ENCODE measurements at places on chromosomes 1 and 21. TPM values are rescaled to one million over a fixed set of nuclear protein-coding genes. Genes with fewer than 3 reads are reported as not detected.

SHC1 gene
- 168 TPM for total RNA-seq

SH3BGR gene
- total RNA-seq, result 4.3 TPM

PLA2G2F gene
- total RNA-seq, result not detected

GRCh38 chr1:34358636-34359035, 181.9 kb downstream of the C1orf94 start:
- H3K4me1 ChIP-seq, result no peaks in the 10 kb centered on the region
- no peaks in the 10 kb centered on the region for H3K36me3 ChIP-seq
- no peaks in the 10 kb centered on the region for H3K27me3 ChIP-seq
- DNase-seq, result peak; percentile 2
- H3K27ac ChIP-seq, result no peak overlapping the region
- no peak overlapping the region for H3K4me3 ChIP-seq

DNA sequence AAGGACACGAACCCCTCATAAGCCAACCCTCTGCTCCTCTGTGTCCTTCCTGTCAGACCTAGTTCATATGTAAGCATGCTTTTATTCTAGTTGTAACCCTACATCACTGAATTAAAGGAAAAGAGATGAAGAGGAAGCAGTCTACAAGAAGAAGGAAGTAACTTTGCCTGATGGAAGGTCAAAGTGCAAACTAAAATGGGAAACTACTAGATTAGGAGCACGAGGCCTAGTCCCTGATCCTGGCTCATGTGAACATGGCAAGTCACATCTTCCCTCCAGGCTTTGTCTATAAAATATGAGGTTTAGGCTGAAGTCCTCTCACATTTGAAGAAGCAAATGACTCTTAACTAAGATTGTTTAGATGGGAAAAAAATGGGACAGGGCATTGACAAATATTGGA, 13.2 kb downstream of the ZMYND12 start:
- DNase-seq, result no peak
- H3K27me3 ChIP-seq, result no peaks in the 10 kb centered on the region
- no peaks in the 10 kb centered on the region for H3K4me1 ChIP-seq
- no peaks in the 10 kb centered on the region for H3K36me3 ChIP-seq
- H3K27ac ChIP-seq, result no peak overlapping the region
- no peak overlapping the region for H3K4me3 ChIP-seq

CHTOP gene
- 126 TPM for total RNA-seq

- no peak for DNase-seq
- H3K4me1 ChIP-seq, result peaks cover 3% of the 10 kb centered on the region
- no peaks in the 10 kb centered on the region for H3K36me3 ChIP-seq
Measured at GRCh38 chr1:7478809-7479499, 292.1 kb upstream of the VAMP3 start.

PTPN7 gene
- total RNA-seq, result 0.22 TPM

DISC1 gene
- total RNA-seq, result 2.1 TPM

LCE3A gene
- not detected for total RNA-seq

DNA sequence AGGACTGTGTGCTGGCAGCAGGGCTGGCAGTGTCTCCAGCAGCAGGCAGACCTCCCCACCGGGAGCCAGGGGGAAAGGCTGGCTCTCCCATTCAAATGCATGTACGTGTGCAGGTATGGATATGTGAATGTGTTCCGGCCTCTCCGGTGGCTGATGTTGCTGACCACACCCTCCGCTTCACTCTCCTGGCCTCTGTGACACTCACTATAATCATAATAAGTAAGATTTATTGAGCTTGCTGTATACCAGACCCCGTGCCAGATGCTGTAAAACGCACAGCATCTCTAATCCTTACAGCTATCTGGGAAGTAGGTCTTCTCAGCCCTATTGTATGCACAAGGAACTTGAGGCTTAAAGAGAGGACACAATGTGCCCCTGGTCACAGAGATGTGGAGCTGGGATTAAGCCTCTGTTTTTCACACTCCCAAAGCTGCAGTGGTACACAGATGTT, 20.5 kb upstream of the ARTN start:
- H3K4me1 ChIP-seq, result peaks cover 11% of the 10 kb centered on the region
- H3K36me3 ChIP-seq, result no peaks in the 10 kb centered on the region
- no peaks in the 10 kb centered on the region for H3K27me3 ChIP-seq
- no peak overlapping the region for H3K4me3 ChIP-seq

DNA sequence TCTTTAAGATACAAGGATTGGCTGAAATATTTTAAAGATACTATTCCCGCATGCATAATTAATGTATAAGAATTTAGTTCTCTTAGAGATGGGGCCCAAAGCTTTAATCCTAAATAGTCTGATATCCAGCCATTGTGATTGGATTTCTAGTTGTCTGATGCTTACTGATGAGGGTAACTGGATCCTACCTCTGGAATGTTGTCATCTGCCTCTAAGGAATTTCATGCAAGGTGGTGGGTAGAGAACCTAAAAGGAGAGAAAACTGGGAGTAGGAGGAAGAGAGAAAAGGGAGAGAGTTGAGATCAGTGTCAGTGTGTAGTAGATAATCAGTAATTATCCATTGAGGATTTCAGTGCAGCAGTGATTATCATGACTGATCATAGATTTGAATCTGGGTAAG, 295.5 kb downstream of the KCNT2 start:
- H3K36me3 ChIP-seq, result peaks cover 15% of the 10 kb centered on the region
- H3K4me3 ChIP-seq, result no peak overlapping the region
- no peaks in the 10 kb centered on the region for H3K4me1 ChIP-seq
- DNase-seq, result no peak

GRCh38 chr1:98653123-98653522, 8.4 kb upstream of the SNX7 start:
- H3K27me3 ChIP-seq, result no peaks in the 10 kb centered on the region
- no peak overlapping the region for H3K4me3 ChIP-seq
- no peaks in the 10 kb centered on the region for H3K4me1 ChIP-seq
- peaks cover 8% of the 10 kb centered on the region for H3K36me3 ChIP-seq
- no peak overlapping the region for H3K27ac ChIP-seq
- DNase-seq, result no peak

DNA sequence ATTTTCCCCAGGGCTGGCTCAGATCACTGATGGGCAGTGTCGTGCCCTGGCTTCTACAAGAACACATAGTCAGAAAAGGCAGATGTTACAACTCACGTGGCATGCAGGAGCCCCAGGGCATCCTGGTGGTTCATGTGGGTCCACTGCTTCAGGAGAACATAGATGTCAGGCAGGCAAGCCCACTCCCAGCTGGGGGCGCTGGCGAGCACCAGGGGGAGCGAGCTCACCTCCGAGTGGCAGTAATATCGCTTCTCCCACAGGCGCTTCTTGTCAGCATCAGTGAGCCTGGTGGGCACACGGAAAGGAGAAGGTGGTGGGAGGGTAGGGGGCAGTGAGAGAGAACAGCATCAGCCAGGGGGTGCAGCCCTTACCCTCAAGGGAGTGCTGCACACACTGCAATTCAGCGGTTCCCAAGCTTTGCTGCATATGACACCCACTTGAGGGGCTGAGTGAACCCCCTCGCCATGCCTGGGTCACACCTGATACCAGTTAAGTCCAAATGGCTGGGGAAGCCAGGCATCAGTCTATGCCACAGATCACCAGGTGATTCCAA, 34.3 kb upstream of the PPP1R15B start:
- H3K36me3 ChIP-seq, result peaks cover 16% of the 10 kb centered on the region
- no peak overlapping the region for H3K27ac ChIP-seq
- H3K4me1 ChIP-seq, result no peaks in the 10 kb centered on the region
- DNase-seq, result peak; percentile 89

- no peak overlapping the region for H3K4me3 ChIP-seq
- no peak for DNase-seq
- no peaks in the 10 kb centered on the region for H3K36me3 ChIP-seq
- H3K27me3 ChIP-seq, result no peaks in the 10 kb centered on the region
Measured at GRCh38 chr1:242425232-242425631, 99.3 kb downstream of the PLD5 start.

PROK1 gene
- not detected for total RNA-seq

DNA sequence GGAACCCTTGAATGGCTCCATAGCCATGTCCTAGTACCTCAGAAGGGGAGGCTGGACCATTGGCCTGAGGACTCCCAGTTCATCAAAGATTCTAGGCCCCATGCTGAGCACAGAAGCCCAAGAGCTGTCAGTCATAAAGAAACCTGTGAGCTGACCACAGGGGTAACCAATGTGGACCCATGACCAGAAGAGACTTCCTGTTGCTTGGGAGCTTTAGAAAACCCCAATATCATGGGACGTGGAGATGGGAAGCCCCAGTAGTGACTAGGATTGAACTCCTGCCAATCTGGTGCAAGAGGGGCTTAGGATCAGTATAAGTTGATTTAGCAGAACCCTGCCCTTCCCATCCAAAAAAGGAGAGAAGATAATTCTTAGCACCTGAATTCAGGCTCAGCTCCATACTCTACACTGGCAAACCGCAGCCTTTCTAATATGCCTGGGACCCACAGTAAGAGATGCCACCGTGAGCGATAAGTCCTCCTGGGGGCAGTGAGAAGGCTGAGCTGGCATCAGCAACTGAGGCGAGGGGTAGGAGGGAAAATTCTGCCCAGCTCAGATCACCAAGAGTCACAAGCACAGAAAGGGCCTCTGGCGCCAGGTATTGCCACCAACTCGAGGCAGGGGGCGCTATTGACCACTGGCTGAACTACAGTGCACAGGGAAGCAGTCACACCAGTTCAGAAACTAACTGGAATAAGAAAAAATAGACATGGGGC, 108.9 kb downstream of the CAPN8 start:
- no peak overlapping the region for H3K27ac ChIP-seq
- H3K36me3 ChIP-seq, result no peaks in the 10 kb centered on the region
- H3K27me3 ChIP-seq, result no peaks in the 10 kb centered on the region
- H3K4me1 ChIP-seq, result no peaks in the 10 kb centered on the region
- peak; percentile 76 for DNase-seq
- H3K4me3 ChIP-seq, result no peak overlapping the region

DNA sequence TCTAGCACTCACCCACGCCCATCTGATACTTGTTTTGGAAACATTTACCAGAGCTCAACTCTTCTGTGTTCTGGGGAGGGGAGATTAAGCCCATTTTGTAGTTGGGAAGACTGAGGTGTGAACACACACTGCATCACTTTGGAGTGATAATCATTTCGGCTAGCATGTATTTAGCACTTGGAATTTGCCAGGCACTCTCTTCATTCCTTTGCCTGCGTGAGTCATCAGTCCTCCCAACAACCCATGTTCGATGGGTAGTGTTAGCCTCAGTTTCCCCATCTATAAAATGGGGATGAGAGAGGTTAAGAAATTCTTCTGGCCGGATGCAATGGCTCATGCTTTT, 182.8 kb upstream of the TMEM51 start:
- DNase-seq, result no peak

DNA sequence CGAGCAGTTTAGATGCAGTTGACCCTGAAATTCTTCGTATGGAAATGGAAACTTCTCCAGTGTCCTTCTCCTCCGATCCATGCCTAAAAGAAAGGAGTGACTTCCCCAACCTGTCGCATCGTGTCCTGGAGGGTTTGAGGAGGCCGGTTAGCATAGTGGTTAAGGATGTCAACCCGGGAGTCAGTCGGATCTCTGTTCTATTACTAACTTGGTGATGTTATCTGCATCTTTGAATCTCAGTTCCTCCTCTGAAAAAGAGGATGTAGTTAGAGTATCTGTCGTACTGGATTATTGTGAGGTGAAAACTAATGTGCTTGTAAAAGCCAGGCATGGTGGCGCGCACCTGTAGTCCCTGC, 684 bp downstream of the ZBTB8B start:
- H3K4me1 ChIP-seq, result no peaks in the 10 kb centered on the region
- no peaks in the 10 kb centered on the region for H3K27me3 ChIP-seq
- no peak for DNase-seq
- H3K36me3 ChIP-seq, result no peaks in the 10 kb centered on the region

DNA sequence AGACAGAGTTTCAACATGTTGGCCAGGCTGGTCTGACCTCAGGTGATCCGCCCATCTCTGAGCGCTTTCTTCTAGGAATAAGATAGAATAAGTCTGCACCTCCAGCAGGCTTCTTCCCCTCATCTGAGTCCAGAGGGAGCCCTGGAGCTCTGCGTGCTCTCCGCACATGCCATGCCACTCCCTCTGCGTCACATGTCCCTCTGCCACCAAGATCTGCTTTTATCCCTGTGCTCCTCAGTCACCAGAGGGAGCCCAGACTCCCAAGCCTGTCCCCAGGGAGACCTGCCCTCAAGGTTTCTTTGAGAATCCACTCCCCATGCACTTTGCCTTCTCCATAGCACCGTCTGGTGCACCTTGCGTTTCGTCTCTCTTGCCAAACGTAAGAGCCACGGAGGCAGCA, 213.0 kb downstream of the CAMTA1 start:
- no peak overlapping the region for H3K4me3 ChIP-seq
- no peak overlapping the region for H3K27ac ChIP-seq
- peak; percentile 86 for DNase-seq
- H3K36me3 ChIP-seq, result no peaks in the 10 kb centered on the region
- H3K27me3 ChIP-seq, result no peaks in the 10 kb centered on the region

CLDN14 gene
- not detected for total RNA-seq

ST6GALNAC5 gene
- total RNA-seq, result 3.8 TPM

DNA sequence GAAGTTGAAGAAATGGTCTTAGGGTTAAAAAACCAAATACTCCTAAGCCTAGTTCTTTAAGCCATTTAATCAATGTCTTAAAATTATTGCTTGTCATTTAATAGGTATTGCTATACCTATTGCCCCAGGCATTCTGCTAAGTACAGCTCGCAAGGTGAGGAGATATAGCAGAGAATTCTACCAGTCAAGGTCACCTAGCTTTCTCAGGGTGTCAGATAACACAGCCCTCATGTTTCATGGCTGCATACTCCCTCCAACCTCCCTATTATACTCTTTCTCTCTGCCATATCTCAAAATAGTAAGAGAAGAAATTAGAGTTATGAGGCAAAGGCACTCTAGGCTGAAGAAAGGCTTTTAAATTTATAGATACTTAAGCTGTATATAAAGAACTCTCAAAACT, 68.4 kb upstream of the GPR88 start:
- 0 out of 2 replicates have a peak, but pooled peaks cover 18% of the 10 kb centered on the region for H3K36me3 ChIP-seq
- H3K4me3 ChIP-seq, result no peak overlapping the region
- no peaks in the 10 kb centered on the region for H3K27me3 ChIP-seq
- no peaks in the 10 kb centered on the region for H3K4me1 ChIP-seq

SLC30A2 gene
- total RNA-seq, result 0.35 TPM

DNA sequence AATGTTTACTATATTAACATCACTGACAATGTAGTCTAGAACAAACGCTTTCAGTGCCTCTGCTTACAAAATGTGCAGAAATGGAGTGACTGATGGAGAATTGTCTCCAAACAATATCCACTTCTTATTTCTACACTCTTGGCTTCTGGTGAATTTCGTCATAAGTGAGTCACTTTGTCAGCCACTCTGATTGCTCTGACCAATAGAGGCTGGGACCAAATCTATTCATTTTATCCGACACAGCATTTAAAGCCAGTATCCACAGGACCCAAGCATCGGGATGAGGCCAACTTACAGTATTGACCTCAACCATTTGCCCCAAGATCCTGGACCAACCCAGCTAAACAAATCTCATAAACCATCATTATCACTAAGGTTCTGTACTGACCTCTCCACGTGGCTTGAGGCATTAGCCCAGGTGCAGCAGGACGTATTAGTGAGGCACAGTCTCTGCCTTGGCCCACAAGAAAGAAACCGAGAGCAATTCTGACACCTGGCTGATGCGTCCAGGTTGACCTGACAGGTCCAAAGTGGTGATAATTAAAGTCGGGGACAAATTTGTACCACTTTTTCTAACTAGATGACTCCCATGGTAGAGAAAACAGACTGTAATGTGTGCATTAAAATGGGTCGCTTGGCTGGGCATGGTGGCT, 53.3 kb upstream of the ERO1B start:
- DNase-seq, result no peak
- H3K4me3 ChIP-seq, result no peak overlapping the region
- H3K27me3 ChIP-seq, result no peaks in the 10 kb centered on the region
- no peaks in the 10 kb centered on the region for H3K4me1 ChIP-seq

KMO gene
- total RNA-seq, result not detected
